ENCODE measurements at places on chromosomes 1 and 21.

DNA sequence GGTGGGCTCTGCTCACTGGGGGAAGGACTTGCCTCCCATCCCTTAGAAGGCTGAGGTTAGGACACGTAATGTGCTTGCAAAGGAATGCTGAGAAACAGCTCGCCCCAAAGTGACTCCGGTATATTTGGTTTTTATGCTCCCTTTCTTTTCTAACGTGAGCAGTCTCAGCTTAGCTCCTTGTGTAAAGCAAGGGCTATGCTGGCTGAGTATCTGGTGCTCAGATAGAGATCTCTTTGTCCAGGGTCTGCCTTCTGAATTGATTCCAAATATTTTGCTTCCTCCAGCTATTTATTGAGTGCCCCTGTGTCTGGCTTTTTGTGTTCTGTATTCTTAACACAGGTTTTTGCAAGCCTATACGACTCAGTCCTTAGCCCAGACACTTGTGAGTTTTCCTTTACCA, 94.5 kb upstream of the ARTN start:
- DNase-seq, result no peak

DNA sequence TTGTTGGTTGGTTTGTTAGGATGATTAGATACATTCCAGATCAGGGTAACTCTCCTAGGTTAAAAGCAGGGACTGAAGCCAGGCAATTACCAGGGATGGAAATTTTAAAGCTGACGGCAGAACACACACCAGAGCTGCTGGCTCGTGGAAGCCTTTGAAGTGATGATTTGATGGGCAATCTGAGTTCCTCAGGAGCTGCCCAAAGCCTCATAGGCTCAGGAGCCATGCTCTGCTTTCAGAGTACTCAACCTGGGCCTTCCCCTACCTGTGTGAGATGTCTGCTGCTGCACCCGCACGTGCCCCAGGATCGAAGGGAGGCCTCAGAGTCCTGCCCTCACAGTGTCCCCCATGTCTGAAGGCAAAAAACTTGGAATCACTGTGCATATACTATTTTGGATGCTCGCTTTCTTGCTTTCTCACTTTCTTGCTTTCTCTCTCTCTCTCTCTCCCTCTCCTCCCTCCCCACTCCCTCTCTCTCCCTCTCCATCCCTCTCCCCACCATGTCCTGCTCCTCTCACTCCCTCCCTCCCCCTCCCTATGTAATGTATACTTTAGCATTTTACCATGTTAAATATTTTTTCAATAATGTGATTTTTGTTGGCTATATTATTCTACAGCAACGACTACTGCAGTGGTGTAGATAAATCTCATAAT, 18.0 kb downstream of the MGST3 start:
- no peak for DNase-seq

DNA sequence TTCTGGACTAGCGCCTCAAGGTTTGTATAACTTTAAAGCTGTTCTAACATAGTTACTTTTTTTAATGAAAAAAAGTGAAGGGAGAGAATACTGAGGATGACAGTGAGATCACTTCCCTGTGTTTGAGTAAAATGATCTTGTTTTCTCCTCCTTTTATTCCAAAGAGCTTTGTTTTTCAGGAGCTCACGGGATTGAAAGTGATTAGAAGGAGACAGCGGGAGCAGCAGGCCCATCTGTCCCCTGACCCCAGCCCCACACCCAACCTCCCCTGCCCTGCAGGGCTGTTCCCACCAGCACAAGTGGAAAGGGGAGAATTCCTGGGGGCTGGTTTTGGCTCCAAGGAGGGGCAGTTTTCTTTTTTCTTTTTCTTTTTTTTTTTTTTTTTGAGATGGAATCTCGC, 2.1 kb upstream of the DNMT3L start:
- no peak for DNase-seq

DNA sequence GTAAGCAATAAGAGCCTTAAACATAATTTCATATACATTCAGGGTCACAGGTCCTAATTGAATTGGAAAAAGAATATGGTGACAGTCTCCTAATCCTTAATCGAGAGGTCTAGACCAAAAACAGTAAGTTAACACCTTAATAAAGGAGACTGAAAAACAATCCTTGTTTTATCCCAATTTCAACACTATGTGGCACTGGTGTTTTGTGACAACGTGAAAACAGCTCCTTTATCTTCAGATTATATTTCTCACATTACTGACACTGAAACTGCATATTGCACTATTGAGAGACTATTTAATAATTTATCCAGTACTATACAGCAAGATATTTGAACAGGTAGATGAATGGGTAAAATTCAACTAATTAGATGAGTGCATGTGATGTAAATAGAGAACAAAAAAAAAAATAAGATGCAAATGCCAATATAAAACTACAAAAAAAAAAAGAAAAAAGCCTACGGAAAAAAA, 34.1 kb downstream of the TP53BP2 start:
- no peak for DNase-seq
